Frontal cortex (tissue), 4 donors: ENCODE measurements at places on chromosomes 13 and 19. TPM values are rescaled to one million over a fixed set of nuclear protein-coding genes. Genes with fewer than 3 reads are reported as not detected.

Gene C19orf33
- total RNA-seq, result 0.82 TPM

Gene WBP4
- total RNA-seq, result 13.9 TPM

Gene NOVA2
- 8.6 TPM for total RNA-seq

Gene ATCAY
- total RNA-seq, result 86.0 TPM

Gene ZNF808
- total RNA-seq, result 17.9 TPM

Gene IER2
- 9.0 TPM for total RNA-seq

Gene CYP4F3
- not detected for total RNA-seq

Gene ZNF99
- 0.41 TPM for total RNA-seq

Gene CEP89
- 24.9 TPM for total RNA-seq

Gene KLC3
- 0.41 TPM for total RNA-seq

Gene RAB4B
- total RNA-seq, result 6.1 TPM

Gene CCNE1
- total RNA-seq, result 1.6 TPM

Gene GNG7
- total RNA-seq, result 7.7 TPM

Gene COMP
- total RNA-seq, result not detected

Gene MUC16
- total RNA-seq, result not detected

Gene SIGLECL1
- not detected for total RNA-seq

Gene IGFL2
- total RNA-seq, result 0.82 TPM

Gene SULT2A1
- not detected for total RNA-seq

Gene SIAH3
- total RNA-seq, result 8.2 TPM

Gene LPAR6
- 7.3 TPM for total RNA-seq

Gene NALCN
- 34.6 TPM for total RNA-seq

Gene PLPP2
- 2.4 TPM for total RNA-seq

Gene OR7A5
- not detected for total RNA-seq

Gene RFX2
- 5.7 TPM for total RNA-seq

Gene TLE2
- total RNA-seq, result 5.3 TPM

Gene PRRG2
- total RNA-seq, result 0.41 TPM

Gene C19orf47
- 9.8 TPM for total RNA-seq

Gene SERTAD3
- total RNA-seq, result 7.3 TPM

Gene CGB8
- total RNA-seq, result not detected

Gene SSC5D
- total RNA-seq, result under 0.01 TPM

Gene MATK
- 15.5 TPM for total RNA-seq

Gene MPHOSPH8
- total RNA-seq, result 33.4 TPM

Gene RTBDN
- total RNA-seq, result 1.6 TPM

Gene WDR88
- not detected for total RNA-seq
